ENCODE measurements at places on chromosomes 1 and 21. TPM values are rescaled to one million over a fixed set of nuclear protein-coding genes. Genes with fewer than 3 reads are reported as not detected.
A peak's percentile ranks its signal among the peaks of the same experiment; 100 is the strongest.

- H3K36me3 ChIP-seq: no peaks in the 10 kb centered on the region
- peak overlapping the region; percentile 15 for H3K27ac ChIP-seq
- peaks cover 11% of the 10 kb centered on the region for H3K27me3 ChIP-seq
- DNase-seq: peak; percentile 94
- peaks cover 15% of the 10 kb centered on the region for H3K4me1 ChIP-seq
Observed at GRCh38 chr1:30085811-30086770, 637.3 kb downstream of the MATN1 start.

- H3K27me3 ChIP-seq: peaks cover 6% of the 10 kb centered on the region
- no peak overlapping the region for H3K4me3 ChIP-seq
- H3K4me1 ChIP-seq: peaks cover 6% of the 10 kb centered on the region
- no peak for DNase-seq
Observed at GRCh38 chr1:214314178-214314843, 33.4 kb downstream of the SMYD2 start.

DNA sequence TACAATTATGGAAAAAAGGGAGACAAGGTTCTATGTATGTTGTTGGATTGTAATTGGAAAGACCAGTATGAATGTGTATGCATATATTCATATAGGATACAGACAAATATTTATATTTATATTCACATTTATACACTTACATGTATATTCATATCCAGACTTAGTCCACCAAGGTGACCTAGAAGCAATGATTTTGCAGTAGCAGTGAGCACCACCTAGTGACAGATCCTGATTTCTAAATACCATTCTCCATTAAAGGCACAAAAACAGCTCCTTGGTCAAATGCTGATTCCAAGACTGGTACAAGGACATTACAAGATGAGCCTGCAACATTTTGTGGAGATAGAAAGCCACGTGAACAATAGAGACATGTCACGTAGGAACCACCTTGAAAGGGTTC is 153.4 kb downstream of the SDCCAG8 start:
- no peak for DNase-seq
- no peak overlapping the region for H3K4me3 ChIP-seq
- no peaks in the 10 kb centered on the region for H3K36me3 ChIP-seq
- no peaks in the 10 kb centered on the region for H3K27me3 ChIP-seq

GRCh38 chr1:48472638-48473037 is 634 bp upstream of the SPATA6 start:
- H3K4me1 ChIP-seq: peaks cover 2% of the 10 kb centered on the region
- peak overlapping the region; percentile 74 for H3K27ac ChIP-seq
- peaks cover 17% of the 10 kb centered on the region for H3K36me3 ChIP-seq
- H3K27me3 ChIP-seq: peaks cover 6% of the 10 kb centered on the region

- no peaks in the 10 kb centered on the region for H3K36me3 ChIP-seq
- H3K4me3 ChIP-seq: peak overlapping the region; percentile 55
- peaks cover 9% of the 10 kb centered on the region for H3K27me3 ChIP-seq
- H3K27ac ChIP-seq: no peak overlapping the region
- peaks cover 17% of the 10 kb centered on the region for H3K4me1 ChIP-seq
- DNase-seq: no peak
Observed at GRCh38 chr1:37475380-37476086, 1.2 kb downstream of the ZC3H12A start.

GRCh38 chr21:45510466-45510955 is 31.7 kb downstream of the SLC19A1 start:
- H3K27ac ChIP-seq: no peak overlapping the region
- no peaks in the 10 kb centered on the region for H3K36me3 ChIP-seq
- no peak for DNase-seq
- no peak overlapping the region for H3K4me3 ChIP-seq

GRCh38 chr1:43199093-43199726 is 27.1 kb downstream of the CFAP57 start:
- no peaks in the 10 kb centered on the region for H3K4me1 ChIP-seq
- H3K4me3 ChIP-seq: no peak overlapping the region
- H3K36me3 ChIP-seq: peaks cover 23% of the 10 kb centered on the region

GRCh38 chr1:88079036-88079435 is 605.0 kb upstream of the PKN2 start:
- peak; percentile 59 for DNase-seq
- no peaks in the 10 kb centered on the region for H3K4me1 ChIP-seq
- no peak overlapping the region for H3K27ac ChIP-seq

- no peaks in the 10 kb centered on the region for H3K36me3 ChIP-seq
- H3K27ac ChIP-seq: no peak overlapping the region
- H3K4me3 ChIP-seq: no peak overlapping the region
Observed at GRCh38 chr21:45072738-45073300, 1.6 kb upstream of the ADARB1 start.

GRCh38 chr1:151145304-151146071 is 943 bp downstream of the SEMA6C start:
- peaks cover 7% of the 10 kb centered on the region for H3K27me3 ChIP-seq
- DNase-seq: peak; percentile 45
- H3K4me3 ChIP-seq: peak overlapping the region; percentile 99
- peak overlapping the region; percentile 91 for H3K27ac ChIP-seq
- no peaks in the 10 kb centered on the region for H3K36me3 ChIP-seq
- H3K4me1 ChIP-seq: peaks cover 29% of the 10 kb centered on the region

The PRAMEF12 gene
- 0.54 TPM for total RNA-seq

The SETDB1 gene
- total RNA-seq: 57.0 TPM

The CFHR1 gene
- not detected for total RNA-seq

Measured in glutamatergic neuron (in vitro differentiated cells).